Stimulated activated CD8-positive, alpha-beta memory T cell treated with anti-CD3 and anti-CD28 coated beads, Interleukin-4, amount 100 ng/mL, for 4 hours (primary cell): ENCODE measurements at places on chromosomes 6 and 20.

- DNase-seq: no peak
Observed at GRCh38 chr20:58130156-58130555, 98.3 kb downstream of the ANKRD60 start.

- DNase-seq: no peak
Observed at GRCh38 chr6:25174678-25175077, 104.5 kb upstream of the CARMIL1 start.

- DNase-seq: no peak
Observed at GRCh38 chr20:22429175-22430153, 154.9 kb downstream of the FOXA2 start.

DNA sequence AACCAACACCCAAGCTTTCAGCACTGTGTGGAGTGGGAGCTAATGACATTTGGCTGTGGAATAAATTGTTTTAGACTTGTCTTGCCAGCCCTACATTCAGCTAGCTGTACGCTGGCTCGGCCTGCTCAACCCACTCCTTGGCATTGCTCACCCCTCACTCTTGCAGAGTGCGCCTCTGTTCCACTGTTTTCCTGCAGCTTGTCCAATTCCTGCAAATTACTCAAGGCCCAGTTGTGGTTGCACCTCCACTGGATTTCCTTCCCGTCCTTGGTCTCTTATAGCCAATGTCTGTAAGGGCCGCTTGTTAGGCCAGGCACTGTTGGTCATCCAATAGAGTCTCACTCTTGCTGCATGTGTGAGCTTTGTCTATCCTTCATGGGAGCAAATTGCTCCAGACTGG, 289.2 kb upstream of the RNF24 start:
- DNase-seq: no peak

DNA sequence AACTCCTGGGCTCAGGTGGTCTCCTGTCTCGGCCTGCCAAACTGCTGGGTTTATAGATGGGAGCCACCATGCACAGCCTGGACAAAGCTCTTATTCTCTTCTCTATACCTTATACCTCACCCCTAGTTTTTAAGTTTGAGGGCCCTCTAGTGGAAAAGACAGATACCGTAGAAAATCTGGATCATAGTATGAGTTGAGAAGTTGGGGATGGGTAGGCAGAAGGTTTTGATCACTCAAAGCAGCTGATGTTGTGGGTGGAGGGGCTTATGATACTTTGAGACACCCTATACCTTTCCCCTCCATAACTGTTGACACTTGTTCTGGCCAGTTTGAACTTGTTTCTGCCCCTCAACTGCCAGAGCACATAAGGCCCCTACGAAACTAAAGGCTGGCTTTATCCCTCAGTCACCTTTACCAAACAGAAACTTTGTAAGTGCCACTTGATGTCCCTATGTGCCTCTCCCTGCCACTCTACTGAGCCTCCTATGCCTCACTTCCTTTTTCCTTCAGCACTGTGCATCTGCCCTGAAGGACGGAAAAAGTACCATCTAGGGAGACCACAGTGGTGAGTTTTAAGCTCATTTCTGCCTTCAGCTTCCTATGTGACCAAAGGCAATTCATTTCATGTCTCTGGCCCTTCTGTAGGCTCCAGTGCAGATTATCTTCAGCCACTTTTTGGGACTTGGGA, 28.6 kb downstream of the RALY start:
- no peak for DNase-seq
